ENCODE measurements at places on chromosomes 12 and 14.

DNA sequence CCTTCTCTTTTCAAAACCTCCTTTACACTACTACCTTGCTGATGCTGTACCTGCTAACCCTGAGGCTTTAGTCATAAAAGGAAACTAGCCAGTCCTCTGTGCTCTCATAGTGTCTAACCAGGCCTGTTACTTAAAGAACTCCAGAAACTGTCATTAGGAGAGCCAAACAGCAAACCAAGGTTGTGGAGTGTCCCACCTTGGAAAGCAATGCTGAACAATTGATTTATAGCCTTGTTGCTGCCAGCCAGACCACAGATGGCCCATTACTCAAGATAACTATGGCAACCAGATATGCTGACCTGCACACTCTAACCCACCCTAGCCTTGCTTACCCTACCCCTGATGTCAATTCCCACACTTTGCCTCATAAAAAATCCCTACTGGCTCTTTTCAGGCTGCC, 26.5 kb upstream of the BCAT1 start:
- no peak for DNase-seq

DNA sequence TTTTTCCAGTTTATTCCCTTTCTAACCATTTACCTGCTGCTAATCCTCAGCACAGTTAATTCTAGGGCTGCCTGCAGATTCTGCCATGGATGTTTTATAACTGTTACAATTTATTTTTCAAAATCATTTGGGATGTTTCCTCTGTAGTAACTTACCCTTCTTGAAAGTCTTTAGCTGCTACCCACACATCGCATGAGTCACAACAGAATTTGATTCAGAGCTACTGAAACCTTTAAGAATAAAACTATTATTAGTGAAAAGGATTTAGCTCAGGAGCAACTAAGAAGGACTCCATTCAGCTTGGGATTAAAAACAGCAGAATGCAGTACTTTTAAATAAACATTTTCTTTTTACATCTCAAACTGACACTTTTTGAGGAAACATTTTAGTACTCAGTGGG, 41.7 kb upstream of the RGS6 start:
- peak; percentile 5 for DNase-seq

DNA sequence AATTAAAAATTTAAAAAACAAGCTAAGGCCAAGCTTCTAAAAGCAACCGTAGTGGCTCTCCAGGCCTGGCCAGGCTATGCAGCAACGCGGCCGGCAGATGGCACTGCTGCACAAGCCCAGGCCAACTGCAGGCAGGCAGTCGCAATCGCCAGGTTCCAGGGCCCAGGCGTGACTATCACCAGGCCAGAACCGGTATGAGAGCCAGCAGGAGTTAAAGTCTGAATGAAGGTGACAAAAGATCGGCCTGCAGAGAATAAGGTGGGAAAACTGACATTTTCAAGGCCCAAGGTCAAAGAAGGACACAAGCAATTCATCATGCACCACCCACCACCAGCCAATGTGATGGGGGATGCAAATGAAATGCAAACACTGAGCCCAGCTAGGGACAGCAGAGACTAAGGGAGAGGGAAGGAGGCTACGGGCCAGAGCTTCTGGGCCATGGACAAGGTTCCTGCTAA, 43.6 kb upstream of the ANO2 start:
- DNase-seq: no peak

DNA sequence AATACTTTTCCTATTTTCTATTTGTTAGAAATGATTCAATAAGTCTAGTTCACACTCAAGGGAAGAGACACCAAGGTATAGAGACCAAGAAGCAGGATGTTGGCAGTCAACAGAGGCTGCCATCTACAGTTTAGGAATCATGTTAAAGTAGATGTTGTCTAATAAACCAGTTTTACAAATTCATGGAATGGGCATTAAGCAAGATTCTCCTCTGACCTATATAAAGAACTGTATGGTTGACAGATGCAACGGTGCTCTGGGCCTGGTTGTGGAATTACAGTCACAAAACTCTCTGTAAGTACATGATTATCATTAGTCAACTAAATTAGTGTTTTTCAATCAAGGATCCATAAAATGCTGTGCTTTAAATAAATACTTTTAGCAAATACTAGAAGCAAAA, 475.1 kb downstream of the NAV3 start:
- no peak for DNase-seq

- peak; percentile 9 for DNase-seq
Observed at GRCh38 chr12:75378354-75378753, 12.5 kb upstream of the GLIPR1L2 start.

GRCh38 chr12:111197376-111197944, 171.4 kb downstream of the PHETA1 start:
- no peak for DNase-seq

Measured in retinal pigment epithelial cell (primary cell).